ENCODE measurements at places on chromosomes 2 and 18.
A peak's percentile ranks its signal among the peaks of the same experiment; 100 is the strongest.

- DNase-seq: no peak
Observed at GRCh38 chr18:42185486-42185885, 230.5 kb downstream of the PIK3C3 start.

- DNase-seq: peak; percentile 82
Observed at GRCh38 chr2:208254118-208254870, 577 bp downstream of the IDH1 start.

GRCh38 chr18:37672932-37673595, 107.5 kb upstream of the CELF4 start:
- DNase-seq: no peak

GRCh38 chr18:7068871-7069590, 48.6 kb downstream of the LAMA1 start:
- DNase-seq: no peak

- DNase-seq: no peak
Observed at GRCh38 chr2:7047661-7048060, 130.4 kb downstream of the RNF144A start.

DNA sequence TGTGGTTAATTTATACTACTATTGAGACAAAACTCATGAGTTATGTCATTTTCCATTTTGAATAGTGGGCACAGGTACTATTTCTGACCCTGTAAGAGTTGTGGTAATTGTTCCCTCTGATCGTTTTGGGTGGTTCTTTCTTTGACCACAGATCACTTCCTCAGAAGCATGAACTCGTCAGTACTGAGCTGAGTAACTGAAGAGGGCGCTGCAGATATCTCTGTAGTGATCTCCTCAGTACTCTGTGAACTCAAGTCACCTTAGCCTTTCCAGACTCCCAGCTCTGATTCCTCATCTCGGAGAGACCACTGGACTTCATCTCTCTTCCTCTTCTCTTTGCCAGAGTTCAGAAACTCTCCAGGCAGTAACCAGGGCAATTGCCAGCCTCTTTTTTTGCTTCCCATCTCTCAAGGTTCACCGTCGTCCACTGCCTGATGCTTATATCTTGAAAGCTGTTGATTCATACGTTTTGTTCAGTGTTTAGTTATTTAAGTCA, 9.4 kb upstream of the IL1RL1 start:
- DNase-seq: no peak

GRCh38 chr18:62485684-62486083, 37.1 kb upstream of the ZCCHC2 start:
- DNase-seq: peak; percentile 40

- no peak for DNase-seq
Observed at GRCh38 chr2:203252818-203253217, 14.0 kb downstream of the CYP20A1 start.

- DNase-seq: no peak
Observed at GRCh38 chr18:56196495-56197225, 441.7 kb downstream of the TXNL1 start.

DNA sequence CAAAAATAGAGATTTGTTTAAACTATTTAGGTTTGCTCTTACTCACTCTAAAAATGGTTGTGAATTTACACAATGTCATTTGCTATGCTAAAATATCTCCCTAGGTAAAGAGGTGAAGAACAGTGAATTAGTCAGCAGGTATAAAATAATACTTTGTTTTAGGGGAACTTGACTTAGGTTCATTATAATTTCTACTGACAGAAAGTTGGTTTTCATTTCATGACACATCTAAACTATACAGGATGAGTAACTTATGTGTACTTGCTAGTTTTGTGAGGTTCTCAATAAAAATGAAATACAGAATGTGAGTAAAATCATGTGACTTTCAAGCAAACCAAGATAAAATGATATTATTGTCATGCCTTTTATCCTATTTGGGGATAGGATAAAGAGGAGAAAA, 66.0 kb downstream of the DIS3L2 start:
- DNase-seq: no peak

GRCh38 chr2:113240150-113240914, 38.4 kb downstream of the PAX8 start:
- DNase-seq: peak; percentile 81

DNA sequence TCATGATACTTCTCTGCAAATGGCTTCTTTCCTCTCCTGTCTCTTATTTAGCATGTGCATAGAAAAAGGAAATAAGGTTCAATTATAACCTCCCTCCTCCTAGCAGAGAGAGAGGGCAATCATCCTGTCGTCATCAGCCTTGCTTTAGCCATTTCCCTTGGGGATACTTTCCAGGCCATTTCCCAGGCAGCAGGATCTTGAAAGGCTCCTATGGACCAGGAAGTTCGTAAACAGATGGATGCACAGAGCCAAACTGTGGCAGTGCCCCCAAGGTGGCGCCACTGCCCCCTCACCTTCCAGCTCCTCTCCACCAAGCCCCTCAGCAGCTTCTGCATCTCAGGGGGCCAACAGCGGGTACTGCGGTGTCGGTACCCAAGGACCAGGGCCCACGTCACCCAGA, 157.4 kb downstream of the DTNA start:
- peak; percentile 1 for DNase-seq
